Activated CD4-positive, alpha-beta T cell treated with anti-CD3 and anti-CD28 coated beads, Interleukin-2, amount 50 U/mL, for 16 hours (primary cell): ENCODE measurements at places on chromosomes 2 and 18.
A peak's percentile ranks its signal among the peaks of the same experiment; 100 is the strongest.

GRCh38 chr18:70078106-70078505 lies 127.4 kb downstream of the RTTN start:
- no peak for DNase-seq

- DNase-seq: no peak
Observed at GRCh38 chr18:62279561-62279960, 45.5 kb upstream of the TNFRSF11A start.

DNA sequence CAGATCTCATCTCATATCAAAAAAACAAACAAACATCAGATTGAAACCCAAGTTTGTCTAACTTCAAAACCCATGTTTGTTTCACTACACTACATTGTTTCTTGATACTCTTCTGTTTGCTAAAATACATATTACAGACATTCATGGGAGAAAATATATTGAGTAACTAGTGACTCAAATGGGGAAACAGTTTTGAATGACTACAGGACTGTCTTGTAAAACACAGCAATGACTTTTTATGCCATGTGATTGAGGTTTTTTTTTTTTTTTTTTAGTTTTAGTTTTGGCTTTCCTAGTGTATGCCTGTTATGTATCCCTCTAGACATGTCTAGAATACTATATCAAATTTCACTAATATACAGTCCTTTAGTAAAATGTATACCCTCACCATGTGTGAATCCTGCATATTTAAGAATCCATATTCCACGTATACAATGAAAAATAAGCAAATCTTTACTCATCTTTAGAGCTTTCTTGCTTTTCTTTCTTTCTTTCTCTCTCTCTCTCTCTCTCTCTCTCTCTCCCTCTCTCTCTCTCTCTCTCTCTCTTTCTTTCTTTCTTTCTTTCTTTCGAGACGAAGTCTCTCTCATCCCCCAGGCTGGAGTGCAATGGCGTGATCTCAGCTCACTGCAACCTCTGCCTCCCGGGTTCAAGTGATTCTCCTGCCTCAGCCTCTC lies 46.6 kb upstream of the SERTAD2 start:
- peak; percentile 90 for DNase-seq

DNA sequence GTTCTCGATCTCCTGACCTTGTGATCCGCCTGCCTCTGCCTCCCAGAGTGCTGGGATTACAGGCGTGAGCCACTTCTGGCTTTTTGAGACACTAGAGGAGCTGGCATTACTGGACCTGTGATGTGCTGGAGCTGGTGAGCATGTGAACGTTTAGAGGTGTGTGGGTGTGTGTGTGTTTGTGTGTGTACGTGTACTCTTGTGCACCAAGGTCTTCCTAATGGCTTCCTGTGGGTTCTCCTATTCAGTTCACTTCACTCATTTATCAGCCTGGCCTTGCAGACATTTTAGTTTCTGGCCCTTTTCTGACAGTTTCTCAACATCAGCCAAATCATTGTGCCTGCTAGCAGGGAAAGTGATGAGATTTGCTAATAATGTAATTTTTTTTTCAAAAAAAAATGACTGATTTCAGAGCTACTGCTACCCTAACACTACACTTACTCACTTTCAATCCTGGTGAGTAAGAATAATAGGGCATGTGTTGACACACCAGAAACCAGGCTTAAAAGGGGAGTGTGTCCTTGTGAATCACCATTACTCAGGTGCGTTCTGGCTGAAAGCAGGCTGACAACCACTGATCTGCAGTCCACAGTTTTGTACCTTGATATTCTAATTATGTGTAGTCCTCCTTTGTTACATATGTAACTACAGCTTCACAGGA lies 41.0 kb upstream of the ACTR3 start:
- peak; percentile 78 for DNase-seq

GRCh38 chr18:7598167-7599047 lies 31.3 kb downstream of the PTPRM start:
- DNase-seq: no peak

- DNase-seq: no peak
Observed at GRCh38 chr2:72090781-72091482, 56.7 kb downstream of the CYP26B1 start.

DNA sequence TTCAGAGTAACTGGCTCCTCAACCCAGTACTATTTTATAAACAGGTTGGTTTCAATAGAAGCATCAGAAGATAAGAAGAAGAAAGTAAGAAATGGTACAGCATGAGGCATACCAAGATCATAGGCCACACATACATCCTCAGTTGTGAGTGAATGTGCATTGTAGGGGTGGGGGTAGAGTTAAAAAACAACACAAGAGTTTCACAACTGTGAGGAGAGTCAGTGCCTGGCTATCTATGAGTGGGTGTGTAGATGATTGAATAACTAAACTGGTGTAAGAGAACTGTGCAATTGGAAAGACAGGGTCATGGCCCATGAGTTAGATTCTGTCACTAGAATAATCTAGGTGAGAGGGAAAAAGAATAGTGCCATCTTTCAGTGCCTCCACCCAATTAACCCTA lies 748.2 kb upstream of the ACVR2A start:
- no peak for DNase-seq

DNA sequence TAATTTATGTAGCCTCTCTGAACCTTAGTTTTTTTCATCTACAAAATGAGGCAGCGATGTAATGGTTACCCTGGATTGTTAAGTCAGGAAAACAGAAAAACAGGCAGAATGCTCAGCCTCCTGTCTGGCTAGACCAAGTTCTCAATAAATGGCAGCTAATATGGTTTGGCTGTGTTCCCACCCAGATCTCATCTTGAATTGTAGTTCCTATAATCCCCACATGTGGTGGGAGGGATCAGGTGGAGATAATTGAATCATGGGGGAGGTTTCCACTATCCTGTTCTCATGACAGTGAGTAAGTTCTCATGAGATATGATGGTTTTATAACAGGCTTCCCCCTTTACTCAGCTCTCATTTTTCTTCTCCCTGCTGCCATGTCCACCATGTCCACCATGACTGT lies 220.0 kb downstream of the CMPK2 start:
- DNase-seq: no peak

DNA sequence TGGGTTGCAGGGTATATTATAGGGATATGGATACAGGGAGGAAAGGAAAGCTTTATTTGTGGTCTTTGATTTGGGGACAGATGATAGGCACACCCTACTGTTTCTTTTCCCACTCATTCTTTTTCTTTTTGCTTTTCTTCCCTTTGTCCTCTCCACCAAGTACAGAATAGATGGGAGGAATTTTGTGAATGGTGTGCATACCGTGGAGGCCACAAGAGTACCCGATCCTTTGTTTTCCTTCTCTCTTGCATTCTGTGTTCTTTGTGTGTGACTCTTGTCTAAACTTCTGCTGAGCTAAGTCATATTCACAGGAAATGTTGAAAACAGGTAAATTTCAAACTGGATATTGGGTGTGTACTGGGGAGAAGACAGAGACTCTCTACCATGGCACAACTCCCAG lies 321.4 kb upstream of the SLC8A1 start:
- DNase-seq: no peak

DNA sequence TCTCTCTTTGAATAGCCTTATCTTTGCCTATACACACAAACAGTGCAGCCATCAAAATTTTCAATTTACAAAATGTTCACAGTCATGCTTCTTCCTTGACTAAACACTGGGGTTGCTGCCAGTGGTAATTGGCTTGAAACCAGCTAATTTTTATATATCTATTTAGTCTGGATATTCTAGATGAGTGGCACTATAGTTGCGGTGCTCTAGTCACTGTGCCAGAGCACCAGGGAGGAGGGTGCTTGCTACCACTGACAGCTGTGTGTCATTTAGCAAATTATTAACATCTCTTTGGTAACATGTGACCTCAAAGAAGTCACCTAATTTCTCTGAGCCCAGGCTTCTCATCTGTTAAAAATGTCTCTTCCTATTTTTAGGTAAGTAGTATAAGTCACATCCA lies 130.4 kb downstream of the MEIS1 start:
- no peak for DNase-seq

DNA sequence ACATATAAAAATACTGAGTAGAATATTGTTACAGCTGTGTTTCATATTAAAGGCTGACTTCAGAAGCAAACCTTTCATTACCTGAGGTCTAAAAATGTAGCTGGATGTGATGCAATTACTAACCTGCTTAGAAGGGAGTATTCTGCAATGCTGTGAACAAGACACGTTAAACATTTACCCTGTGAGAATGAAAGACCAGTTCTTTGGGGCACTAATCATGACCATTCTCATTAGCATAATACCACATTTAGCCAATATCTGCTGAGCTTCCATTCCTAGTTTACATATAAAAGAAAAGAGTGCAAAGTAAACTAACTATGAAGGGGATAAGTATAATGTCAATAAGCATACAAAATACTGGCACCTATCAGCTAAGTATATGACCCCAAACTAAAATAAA lies 784.0 kb upstream of the KLHL29 start:
- no peak for DNase-seq

DNA sequence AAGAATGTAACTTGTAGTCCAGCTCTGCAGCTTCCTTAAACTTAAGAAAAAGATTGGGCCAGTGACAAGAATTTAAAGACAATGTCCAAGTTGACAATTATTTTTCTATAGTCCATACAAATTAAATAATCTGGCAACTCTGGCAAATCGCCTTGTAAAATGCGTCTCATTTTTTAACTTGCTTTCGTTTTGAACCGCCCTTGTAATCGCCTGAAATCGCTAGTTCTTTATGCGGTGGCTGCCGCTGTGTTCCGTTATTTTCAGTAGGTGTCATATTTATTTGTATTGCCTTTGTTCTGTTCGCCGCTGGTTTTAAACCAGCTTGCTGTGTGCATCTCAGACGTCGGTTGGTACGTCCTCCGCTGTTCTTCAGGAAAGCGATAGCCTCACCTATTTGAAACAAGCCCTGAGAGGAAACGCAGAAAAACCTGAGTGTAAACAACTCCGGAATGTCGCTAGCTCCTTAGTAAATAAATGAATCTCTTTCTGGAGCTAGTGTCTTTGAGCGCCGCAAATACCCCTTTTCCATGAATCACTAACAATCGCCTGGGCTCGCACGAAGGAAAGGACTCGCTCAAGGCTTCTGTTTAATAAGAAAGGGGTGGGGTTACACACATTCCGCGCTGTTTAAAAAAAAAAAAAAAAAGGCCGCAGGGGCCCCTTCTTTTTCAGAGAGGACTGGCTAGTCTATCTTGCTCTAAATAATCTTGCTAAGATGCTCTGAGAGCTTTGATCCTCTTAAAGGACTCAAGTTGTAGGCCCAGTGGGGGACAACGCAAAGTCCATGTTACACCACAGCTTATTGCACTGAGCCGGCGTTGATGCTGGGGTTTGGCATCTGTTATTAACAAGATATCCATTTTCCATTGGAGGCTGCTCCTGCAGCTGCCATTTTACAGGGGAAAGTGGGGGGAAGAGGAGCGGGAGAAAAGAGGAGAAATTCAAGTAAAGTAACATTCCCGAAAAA lies 3.0 kb downstream of the HOXD8 start:
- peak; percentile 7 for DNase-seq

- no peak for DNase-seq
Observed at GRCh38 chr2:220148471-220149248, 521.2 kb downstream of the SLC4A3 start.
